ENCODE measurements at places on chromosomes 7 and 10.
A peak's percentile ranks its signal among the peaks of the same experiment; 100 is the strongest.

- DNase-seq, result no peak
Measured at GRCh38 chr7:42099066-42099465, 137.9 kb downstream of the GLI3 start.

DNA sequence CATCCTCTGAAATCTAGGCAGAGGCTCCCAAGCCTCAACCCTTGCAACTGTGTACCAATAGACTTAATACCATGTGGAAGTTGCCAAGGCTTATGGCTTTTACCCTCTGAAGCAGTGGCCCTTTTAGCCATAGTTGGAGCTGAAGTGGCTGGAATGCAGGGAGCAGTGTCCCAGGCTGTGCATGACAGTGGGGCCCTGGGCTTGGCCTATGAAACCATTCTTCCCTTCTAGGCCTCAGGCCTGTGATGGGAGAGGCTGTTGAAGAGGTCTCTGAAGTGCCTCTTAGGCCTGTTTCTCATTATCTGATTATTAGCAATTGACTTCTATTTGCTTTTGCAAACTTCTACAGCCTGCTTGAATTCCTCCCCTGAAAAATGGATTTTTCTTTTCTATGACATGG, 612.7 kb upstream of the ZWINT start:
- DNase-seq, result no peak

DNA sequence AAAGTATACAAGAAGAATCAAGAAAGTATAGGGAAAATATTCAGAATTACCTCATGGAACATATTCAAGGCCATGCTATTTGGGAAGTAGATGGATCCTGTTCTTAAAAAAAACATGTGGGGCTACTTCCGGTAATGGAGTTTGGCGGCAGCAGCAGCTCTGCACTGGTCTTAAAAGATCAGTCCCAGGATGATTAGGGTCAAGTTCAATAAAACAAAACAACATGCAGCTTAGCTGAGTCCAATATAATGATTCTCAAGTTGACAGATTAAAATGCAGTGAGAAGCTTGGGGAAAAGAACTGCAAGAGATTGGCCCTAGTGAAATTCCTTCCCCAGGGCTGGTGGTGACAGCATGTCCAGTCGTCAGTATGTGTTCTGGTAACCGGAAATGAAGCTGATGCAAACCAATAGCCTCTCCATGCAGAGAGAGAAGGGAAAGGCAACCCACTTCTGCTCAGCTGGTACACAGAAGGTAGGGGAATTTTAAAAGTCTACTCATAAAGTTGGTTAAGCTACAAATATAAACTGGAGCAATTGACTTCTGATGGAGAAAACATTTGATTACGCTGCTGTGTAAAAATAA, 305.1 kb upstream of the IMMP2L start:
- DNase-seq, result no peak

GRCh38 chr7:51066405-51066882, 250.2 kb downstream of the COBL start:
- no peak for DNase-seq

GRCh38 chr7:152969335-152969734, 209.8 kb downstream of the ACTR3B start:
- DNase-seq, result no peak

- no peak for DNase-seq
Measured at GRCh38 chr7:136014659-136015058, 37.5 kb upstream of the MTPN start.

GRCh38 chr10:130392031-130392430, 255.8 kb downstream of the GLRX3 start:
- no peak for DNase-seq

- no peak for DNase-seq
Measured at GRCh38 chr7:116166156-116166555, 44.2 kb upstream of the TES start.

GRCh38 chr7:158032561-158033115, 555.0 kb downstream of the PTPRN2 start:
- DNase-seq, result no peak

- DNase-seq, result no peak
Measured at GRCh38 chr10:72679838-72680241, 12.1 kb upstream of the MCU start.

GRCh38 chr7:106717955-106718871, 57.3 kb upstream of the CCDC71L start:
- peak; percentile 42 for DNase-seq

- no peak for DNase-seq
Measured at GRCh38 chr7:727104-727805, at the start of gene PRKAR1B. TSS of gene PRKAR1B (minus strand) at chr7:727281. CDS start at chr7:711505, 15,776 bp downstream.

DNA sequence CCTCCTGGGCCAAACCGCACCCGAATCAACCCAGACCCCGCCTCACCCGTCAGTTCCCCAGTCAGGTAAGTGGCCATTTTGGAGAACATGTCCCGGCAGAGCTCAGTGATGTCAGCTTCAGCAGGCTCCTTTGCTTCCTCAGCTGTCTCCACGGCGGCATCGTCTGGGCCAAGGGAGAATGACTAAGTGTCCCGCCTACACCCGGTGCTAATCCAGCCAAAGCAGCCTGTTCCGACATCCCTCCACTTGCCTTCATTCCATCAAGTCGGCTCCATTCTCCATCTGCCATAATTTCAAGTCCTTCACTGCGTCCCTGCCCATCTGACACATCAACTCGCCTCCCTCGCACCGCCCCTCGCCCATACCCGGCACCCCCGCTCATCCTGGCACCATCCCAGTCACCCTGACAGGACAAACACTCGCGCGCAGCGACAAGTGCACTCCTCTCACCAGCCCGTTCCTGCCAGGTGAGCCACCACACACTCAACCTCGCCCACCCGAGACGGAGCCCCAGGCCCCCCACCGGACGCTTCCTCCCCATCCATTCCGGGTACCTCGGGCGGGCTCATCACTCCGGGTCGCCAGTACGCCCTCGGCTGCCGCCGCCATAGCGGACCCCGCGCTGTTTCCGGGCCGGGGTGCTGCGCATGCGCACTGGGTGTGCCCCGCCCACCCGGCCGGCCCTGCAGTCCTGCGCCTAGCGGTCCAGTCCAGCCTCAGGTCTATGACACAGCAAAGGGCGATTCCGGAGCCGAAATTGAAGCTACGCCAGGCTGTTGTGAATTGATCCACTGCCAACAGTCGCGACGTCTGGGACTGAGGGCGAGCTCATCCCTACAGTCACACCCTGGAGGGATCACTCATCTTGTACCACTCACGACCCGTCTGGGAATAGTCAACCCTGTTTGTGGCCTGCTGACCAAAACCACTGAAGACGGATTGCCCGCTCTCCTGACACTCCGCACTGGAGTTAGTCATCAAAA, at the start of gene BLOC1S2:
TSS of gene BLOC1S2 (minus strand) at position 630 of the 983 bp plus-strand sequence. CDS start at position 609, 21 bp downstream.
- peak; percentile 85 for DNase-seq

GRCh38 chr7:20270867-20271266, 53.7 kb upstream of the MACC1 start:
- no peak for DNase-seq

- DNase-seq, result no peak
Measured at GRCh38 chr10:11237571-11237970, 219.9 kb downstream of the CELF2 start.

DNA sequence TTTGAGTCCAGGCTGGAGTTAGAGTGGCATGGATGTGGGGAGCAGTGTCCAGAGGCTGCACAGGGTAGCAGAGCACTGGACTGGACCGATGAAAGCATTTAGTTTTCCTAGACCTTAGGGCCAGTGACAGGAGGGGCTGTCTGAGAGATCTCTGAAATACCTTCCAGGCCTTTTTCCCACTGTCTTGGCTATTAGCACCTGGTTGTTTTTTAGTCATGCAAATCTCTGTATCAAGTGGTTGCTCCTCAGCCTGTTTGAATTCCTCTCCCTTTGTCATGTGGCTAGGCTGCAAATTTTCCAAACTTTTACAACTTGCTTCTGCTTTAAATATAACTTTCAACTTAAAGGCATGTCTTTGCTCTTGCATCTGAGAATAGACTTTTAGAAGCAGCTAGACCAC, 504.3 kb upstream of the VSTM2A start:
- no peak for DNase-seq

- no peak for DNase-seq
Measured at GRCh38 chr10:99619090-99619800, 994 bp downstream of the SLC25A28 start.

DNA sequence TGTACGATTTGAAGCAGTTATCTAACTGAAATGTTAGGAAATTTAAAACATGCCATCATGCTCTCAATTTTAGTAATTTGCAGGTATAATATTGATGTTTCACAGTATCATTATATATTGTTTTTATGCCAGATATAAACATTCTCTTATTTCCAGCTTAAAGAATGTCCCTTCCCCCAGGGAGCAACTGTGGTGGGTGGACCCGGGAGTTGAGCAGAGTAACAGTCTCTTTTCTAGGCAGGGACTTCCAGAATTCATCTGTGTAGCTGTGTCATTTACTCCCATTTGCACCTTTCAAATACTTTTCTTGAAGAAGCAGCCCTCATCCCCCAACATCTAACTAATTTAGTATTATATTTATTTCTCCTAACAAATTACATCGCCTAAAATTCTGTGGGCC, 9.6 kb downstream of the INPP5F start:
- DNase-seq, result no peak

GRCh38 chr7:132030086-132030568, 473.7 kb upstream of the PODXL start:
- no peak for DNase-seq

DNA sequence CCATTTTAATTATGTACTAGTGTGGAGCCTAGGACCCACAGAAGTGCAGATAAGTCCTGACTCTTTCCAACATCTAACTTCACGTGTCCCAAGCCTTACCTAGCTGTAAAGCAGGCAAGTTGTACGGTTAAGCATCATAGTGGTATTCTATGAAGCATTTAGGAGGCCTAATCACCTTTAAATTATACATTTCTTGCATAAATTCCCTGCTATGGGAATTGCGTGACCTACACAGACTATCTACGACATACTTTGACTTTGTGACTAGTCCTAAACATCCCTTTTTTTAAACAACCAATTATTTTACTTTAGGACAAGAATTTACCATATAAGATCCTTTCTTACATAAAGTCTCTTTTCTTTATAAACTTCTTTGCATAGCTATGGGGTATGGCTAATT, 37.7 kb upstream of the LRGUK start:
- no peak for DNase-seq

- DNase-seq, result no peak
Measured at GRCh38 chr10:77526868-77527617, 110.6 kb downstream of the KCNMA1 start.

DNA sequence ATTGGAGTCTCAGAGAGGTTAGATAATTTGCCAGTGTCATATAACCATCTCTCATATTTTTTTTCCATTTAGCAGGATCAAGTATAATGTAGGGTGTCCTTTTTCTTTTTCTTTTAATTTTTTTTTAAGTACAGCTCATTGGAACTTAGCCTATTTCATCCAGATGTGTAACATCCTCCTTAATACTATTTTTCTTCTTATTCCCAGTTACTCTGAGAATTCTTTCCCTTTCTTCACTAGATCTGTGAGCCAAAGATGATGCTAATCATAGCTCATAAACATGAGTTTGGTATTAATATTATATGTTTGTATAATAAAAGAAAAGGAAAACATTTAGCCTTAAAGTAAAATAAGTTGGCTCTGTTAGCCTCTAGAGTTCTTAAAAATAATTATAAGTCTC, 32.8 kb downstream of the PPP1R9A start:
- DNase-seq, result no peak

DNA sequence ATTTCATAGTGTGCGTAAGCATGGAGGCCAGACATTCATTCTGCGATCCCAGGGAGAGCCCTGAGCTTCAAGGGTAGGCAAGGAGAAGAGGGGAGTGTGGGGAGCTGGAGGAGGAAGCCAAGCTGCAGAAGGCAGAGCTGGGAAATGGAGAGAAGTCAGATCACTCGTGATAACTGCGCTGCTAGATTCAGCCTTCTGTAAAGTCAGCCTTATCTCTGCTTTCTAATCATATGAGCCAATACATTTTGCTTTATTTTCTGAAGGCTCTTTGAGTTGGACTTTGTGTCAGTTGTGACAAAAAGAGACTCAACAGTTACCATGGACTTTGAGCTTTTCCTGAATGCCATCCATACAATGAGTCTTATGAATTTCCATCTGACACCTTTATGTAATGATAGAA, 61.7 kb upstream of the CREB5 start:
- no peak for DNase-seq

DNA sequence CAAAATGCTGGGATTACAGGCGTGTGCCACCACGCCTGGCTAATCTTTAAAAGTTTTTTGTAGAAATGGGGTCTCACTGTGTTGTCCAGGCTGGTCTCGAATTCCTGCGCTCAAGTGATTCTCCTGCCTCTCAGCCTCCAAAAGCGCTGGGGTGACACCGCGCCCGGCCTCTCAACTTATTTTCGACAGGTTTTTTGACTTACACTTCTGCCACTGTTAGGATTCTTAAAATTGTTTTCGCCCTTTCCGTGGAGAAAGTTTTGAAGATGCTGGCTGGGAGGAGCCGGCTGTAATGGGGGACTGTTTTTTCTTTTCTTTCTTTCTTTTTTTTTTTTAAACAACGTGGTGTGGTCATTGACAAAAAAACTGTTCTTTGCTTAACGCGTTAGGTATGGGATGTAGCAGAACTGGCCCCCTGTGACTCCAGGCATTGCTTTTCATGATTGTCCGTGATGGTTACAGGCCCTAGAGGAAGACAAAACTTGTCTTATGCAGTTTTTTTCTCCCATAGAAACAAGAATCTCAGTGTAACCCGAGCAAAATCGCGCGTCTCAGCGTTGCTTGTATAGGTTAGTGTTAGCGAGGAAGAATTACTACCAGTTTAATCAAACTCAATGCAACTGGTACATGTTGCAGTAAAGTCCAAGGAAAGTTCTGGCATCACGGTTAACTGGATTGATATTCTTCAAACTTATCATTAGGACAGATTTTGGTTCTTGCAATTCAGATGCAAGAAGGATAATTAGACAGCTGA, 72.2 kb downstream of the DAGLB start:
- no peak for DNase-seq

DNA sequence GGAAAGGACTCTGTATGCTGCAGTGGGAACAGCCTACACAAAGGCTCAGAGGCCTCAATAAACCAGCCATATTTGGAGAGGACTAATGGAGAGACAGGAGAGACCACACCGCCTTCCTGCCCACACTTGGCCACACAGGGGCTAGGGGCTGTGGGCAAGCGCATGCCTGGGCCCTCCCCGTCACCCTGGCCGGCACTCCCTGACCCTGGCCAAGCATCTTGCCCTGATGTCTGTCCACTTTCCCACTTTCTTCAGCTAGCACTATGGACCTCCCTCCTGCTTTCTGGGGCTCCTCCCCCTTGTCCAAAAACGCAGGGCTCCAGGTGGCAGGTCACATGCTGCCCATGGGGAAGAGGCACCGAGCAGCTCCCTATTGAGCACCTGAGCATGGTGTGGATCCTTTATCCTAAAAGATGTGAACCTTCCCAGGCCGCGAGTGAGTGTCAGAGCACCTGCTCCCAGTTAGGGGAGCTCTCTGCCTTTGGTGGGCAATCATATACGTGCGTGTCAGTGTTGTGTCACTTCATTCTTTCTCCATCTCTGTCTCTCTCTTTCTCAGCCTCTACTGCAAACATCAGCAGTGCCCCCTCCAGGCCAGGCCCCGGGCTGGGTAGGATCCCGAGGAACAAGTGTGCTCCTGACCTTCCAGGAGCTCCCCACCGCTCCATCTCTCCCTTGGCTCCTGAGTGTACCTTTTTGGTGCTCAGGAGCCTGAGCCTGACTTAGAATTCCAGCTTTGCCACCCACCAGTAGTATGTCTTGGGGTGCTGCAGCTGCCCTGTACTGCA, 74.0 kb downstream of the ZMIZ1 start:
- DNase-seq, result no peak
